ENCODE measurements at places on chromosomes 5 and 9.

DNA sequence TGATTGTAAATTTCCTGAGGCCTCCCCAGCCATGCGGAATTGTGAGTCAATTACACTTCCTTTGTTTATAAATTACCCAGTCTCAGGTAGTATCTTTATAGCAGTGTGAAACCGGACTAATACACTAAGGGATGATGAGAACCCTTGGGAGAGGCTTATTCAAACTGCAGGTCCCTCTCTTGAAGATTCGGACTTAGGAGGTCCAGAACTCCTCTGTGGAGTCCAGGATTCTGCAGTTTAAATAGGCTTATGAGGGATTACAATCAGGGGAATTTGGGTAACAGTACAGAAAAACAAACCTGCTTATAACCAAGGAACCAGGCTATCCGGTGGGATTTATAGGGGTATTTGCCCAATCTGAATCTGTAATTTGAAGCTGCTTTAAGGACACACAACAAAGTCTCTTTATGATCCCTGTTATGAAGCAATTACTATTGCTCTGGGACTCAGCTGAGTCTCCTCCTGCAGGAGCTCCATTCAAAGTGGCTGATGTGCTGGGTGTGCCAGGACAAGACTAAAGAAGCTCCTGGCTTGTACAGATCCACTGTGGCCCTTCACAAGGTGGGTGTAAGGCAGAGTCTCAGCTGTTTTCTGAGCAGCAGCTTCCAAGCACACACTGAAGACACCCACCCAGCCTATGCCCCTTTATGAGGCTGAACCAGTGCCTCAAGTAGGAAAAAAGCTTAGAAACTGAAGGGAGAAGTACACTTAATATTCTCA, 41.8 kb upstream of the LHFPL2 start:
- no peaks in the 10 kb centered on the region for H3K27me3 ChIP-seq
- no peak overlapping the region for H3K27ac ChIP-seq
- H3K4me1 ChIP-seq: peaks cover 13% of the 10 kb centered on the region
- no peak for DNase-seq

GRCh38 chr9:106634183-106634582, 228.8 kb upstream of the ZNF462 start:
- H3K36me3 ChIP-seq: no peaks in the 10 kb centered on the region
- H3K27me3 ChIP-seq: no peaks in the 10 kb centered on the region
- DNase-seq: no peak
- no peak overlapping the region for H3K27ac ChIP-seq
- no peak overlapping the region for H3K4me3 ChIP-seq

GRCh38 chr5:5886812-5887486, 464.5 kb downstream of the ICE1 start:
- H3K27ac ChIP-seq: no peak overlapping the region
- no peaks in the 10 kb centered on the region for H3K4me1 ChIP-seq

GRCh38 chr5:79959407-79959806, 31.7 kb downstream of the MTX3 start:
- H3K36me3 ChIP-seq: no peaks in the 10 kb centered on the region
- peaks cover 4% of the 10 kb centered on the region for H3K27me3 ChIP-seq
- H3K27ac ChIP-seq: no peak overlapping the region
- no peak for DNase-seq

GRCh38 chr9:86407022-86407421, 52.8 kb upstream of the TUT7 start:
- H3K4me3 ChIP-seq: no peak overlapping the region
- no peak overlapping the region for H3K27ac ChIP-seq
- DNase-seq: no peak

GRCh38 chr5:156699147-156699546, 150.9 kb upstream of the PPP1R2B start:
- no peak overlapping the region for H3K4me3 ChIP-seq
- peaks cover 5% of the 10 kb centered on the region for H3K27me3 ChIP-seq
- no peak for DNase-seq
- no peaks in the 10 kb centered on the region for H3K36me3 ChIP-seq
- no peak overlapping the region for H3K27ac ChIP-seq

GRCh38 chr9:105121861-105122430, 122.5 kb upstream of the SLC44A1 start:
- H3K27ac ChIP-seq: no peak overlapping the region
- H3K36me3 ChIP-seq: no peaks in the 10 kb centered on the region
- H3K4me3 ChIP-seq: no peak overlapping the region
- DNase-seq: no peak

GRCh38 chr5:37626266-37626665, 213.6 kb downstream of the GDNF start:
- H3K4me3 ChIP-seq: no peak overlapping the region
- no peaks in the 10 kb centered on the region for H3K4me1 ChIP-seq
- DNase-seq: no peak
- peaks cover 52% of the 10 kb centered on the region for H3K36me3 ChIP-seq
- H3K27ac ChIP-seq: no peak overlapping the region

GRCh38 chr5:59591162-59591561, 302.4 kb downstream of the PDE4D start:
- H3K27me3 ChIP-seq: no peaks in the 10 kb centered on the region
- no peak overlapping the region for H3K27ac ChIP-seq
- DNase-seq: no peak

- peaks cover 19% of the 10 kb centered on the region for H3K27me3 ChIP-seq
- no peak overlapping the region for H3K27ac ChIP-seq
- no peaks in the 10 kb centered on the region for H3K4me1 ChIP-seq
- H3K4me3 ChIP-seq: no peak overlapping the region
- H3K36me3 ChIP-seq: no peaks in the 10 kb centered on the region
Measured at GRCh38 chr5:154166901-154167791, 23.4 kb upstream of the GALNT10 start.

DNA sequence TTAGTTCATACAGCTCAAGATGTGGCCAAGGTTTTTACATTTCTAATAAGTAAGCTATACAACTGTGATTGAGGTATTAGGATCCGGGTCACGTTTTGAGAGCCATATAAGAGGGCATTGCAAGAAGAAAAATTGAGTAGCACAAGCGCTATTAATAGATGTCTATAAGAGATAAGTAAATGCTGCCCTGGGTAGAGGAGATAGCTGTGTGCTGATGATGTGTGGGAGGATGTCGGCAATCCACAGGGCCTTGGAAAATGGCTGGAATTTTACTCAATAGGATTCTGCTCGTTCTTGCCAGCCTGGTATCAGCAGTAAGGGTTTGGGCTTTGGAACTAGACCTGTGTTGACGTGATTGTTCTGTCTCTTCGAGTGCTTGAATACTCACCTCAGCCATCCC, 41.6 kb downstream of the CSF1R start:
- no peak overlapping the region for H3K4me3 ChIP-seq
- H3K27me3 ChIP-seq: no peaks in the 10 kb centered on the region
- H3K4me1 ChIP-seq: peaks cover 3% of the 10 kb centered on the region

DNA sequence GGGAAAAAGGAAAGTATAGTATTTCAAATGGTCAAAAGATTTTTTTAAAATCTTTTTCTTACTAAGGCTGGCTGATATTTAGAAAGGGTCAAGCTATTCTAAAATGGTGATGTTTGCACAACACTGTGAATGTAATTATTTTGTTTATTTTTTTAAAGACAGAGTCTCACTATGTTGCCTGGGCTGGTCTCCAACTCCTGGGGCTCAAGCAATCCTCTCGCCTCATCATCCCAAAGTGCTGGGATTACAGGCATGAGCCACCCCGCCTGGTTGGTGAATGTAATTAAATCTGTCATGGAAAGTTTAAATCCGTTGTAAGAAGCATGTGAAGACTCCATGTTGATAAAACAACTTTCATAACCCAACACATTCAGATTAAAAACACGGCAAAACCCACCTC, 2.6 kb downstream of the UBTD2 start:
- no peak for DNase-seq
- H3K36me3 ChIP-seq: peaks cover 3% of the 10 kb centered on the region
- peaks cover 11% of the 10 kb centered on the region for H3K4me1 ChIP-seq

DNA sequence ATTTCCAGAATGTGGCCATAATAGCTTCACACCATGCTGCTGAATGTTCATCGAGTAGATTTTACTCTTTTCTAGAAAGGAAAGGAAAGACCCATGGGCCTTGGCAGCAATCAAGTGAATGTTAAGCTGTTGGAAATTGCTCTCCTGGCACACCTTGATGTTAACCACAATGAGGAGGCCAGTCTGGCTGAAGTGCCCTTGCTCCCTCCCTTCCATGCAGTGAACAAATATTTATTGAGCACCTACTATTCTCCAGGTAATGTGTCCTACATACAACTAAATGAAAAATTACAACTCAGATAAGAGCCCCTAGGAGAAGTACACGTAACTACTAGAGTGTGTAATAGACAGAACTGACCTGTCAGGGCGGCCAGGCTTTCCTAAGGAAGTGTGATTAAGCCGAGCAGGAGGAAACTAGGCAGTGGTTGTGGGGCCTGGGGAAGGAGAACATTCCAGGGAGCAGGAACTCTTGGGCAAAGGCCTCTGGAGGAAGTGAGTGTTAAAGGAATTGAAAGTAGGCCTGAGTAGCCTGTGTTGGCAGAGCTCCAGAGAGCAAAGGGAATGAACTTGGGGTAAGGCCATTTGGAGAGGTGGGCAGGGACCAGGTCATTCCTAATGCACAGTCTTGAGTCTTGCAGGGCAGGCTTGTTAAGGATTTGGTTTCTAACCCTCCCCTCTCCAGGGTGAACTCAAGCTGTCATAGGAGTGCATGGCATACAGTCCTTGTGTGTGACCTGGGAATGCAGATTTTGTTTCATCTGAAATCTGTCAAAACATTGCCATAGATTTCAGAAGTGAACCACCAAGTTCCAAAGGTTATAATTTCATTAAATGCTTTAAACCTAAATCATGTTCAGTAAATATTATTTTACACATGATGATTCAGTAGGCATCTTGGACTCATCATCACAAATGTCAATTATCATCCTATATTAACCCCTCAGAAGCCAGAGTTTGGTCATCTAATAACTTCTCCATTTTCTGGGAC, 9.0 kb upstream of the ZSWIM6 start:
- H3K4me1 ChIP-seq: peaks cover 20% of the 10 kb centered on the region
- H3K27me3 ChIP-seq: peaks cover 4% of the 10 kb centered on the region
- no peak overlapping the region for H3K27ac ChIP-seq
- no peak overlapping the region for H3K4me3 ChIP-seq

- no peaks in the 10 kb centered on the region for H3K4me1 ChIP-seq
- no peaks in the 10 kb centered on the region for H3K27me3 ChIP-seq
- no peak overlapping the region for H3K4me3 ChIP-seq
- no peaks in the 10 kb centered on the region for H3K36me3 ChIP-seq
- no peak for DNase-seq
Measured at GRCh38 chr5:153891394-153891793, 147.3 kb downstream of the FAM114A2 start.

DNA sequence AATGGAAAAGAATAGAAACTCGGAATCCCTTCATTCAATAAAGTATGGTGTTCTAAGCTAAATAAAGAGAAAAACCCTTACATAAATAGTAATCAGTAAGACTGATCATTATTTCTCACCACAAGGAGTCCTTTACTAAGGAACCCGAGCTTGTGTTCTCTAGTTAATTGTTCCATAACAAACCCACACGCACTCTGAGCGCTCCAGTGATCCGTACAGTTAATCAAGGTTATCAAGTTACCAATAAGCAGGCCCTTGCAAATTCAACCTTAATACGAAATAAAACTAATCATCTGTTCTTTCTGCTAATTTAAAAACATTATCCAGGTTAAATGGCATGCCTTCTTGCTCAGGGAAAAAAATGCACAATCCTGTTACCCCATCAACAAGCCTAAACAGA, 224.4 kb downstream of the FRMD3 start:
- no peaks in the 10 kb centered on the region for H3K4me1 ChIP-seq
- H3K36me3 ChIP-seq: no peaks in the 10 kb centered on the region
- no peak overlapping the region for H3K4me3 ChIP-seq

GRCh38 chr9:80842389-80842788, 847.0 kb downstream of the TLE1 start:
- H3K27ac ChIP-seq: no peak overlapping the region
- no peaks in the 10 kb centered on the region for H3K27me3 ChIP-seq
- no peaks in the 10 kb centered on the region for H3K36me3 ChIP-seq
- no peak for DNase-seq
- no peak overlapping the region for H3K4me3 ChIP-seq

- peaks cover 35% of the 10 kb centered on the region for H3K4me1 ChIP-seq
- H3K27ac ChIP-seq: peak overlapping the region; percentile 17
- H3K27me3 ChIP-seq: peaks cover 5% of the 10 kb centered on the region
Measured at GRCh38 chr5:173714551-173715428, 98.3 kb upstream of the BOD1 start.

DNA sequence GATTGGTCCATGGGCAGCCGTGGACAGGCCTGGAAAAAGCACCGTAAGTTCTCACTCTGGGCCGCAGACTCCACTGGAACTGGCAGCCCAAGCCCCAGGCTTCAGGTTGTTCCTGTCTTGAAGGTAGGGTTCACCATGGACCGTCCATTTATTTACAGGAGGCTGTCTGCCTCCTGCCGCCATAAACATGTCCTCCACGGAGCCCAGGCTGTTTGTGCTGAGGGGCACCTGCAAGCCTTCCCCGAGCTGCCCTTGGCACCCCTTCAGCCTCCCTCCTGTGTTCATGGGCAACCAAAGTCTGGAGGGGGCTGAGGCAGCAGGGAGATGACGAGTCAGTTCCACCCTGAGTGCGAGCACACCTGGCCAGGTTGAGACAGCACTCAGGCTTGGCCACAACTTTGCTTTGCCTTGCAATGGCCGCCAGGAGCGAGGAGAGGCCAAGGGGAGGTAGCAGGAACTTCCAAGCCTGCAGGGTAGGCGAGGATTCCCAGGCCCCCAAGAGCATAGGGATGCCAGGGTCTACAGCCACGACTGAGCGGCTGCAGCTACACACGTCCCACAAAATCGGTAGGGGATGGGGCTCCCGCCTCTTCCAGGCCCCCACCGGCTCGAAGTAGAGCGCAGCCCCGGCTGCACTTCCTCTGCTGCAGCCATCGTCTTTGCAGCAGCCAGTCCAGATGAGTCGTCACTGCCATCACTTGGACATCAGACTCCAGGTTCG, 1625.6 kb upstream of the ACO1 start:
- H3K27me3 ChIP-seq: no peaks in the 10 kb centered on the region
- DNase-seq: no peak
- H3K36me3 ChIP-seq: no peaks in the 10 kb centered on the region
- H3K4me3 ChIP-seq: no peak overlapping the region

DNA sequence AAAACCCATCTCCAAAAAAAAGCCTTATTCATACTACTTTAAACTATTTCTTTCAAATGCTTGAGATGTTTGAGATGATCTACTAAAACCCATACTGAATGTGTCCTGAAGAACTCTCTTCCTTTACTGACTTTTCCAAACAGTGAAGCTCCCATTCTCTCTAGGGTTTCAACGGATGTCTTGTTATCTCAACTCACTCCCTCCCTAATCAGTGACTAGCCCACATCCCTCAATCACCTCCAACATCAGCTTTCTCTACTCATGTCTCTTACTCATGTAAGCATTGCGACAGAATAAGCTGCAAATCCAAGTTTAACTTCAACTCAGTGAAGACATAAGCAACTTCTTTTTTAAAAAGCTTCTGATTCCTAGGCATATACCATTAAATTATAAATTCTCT, 42.1 kb downstream of the WDR41 start:
- no peak for DNase-seq
- no peaks in the 10 kb centered on the region for H3K27me3 ChIP-seq
- peaks cover 51% of the 10 kb centered on the region for H3K36me3 ChIP-seq
- H3K4me3 ChIP-seq: no peak overlapping the region
- no peak overlapping the region for H3K27ac ChIP-seq

Measured in memory B cell (primary cell).